ENCODE measurements at places on chromosomes 7 and 10. TPM values are rescaled to one million over a fixed set of nuclear protein-coding genes. Genes with fewer than 3 reads are reported as not detected.

DNA sequence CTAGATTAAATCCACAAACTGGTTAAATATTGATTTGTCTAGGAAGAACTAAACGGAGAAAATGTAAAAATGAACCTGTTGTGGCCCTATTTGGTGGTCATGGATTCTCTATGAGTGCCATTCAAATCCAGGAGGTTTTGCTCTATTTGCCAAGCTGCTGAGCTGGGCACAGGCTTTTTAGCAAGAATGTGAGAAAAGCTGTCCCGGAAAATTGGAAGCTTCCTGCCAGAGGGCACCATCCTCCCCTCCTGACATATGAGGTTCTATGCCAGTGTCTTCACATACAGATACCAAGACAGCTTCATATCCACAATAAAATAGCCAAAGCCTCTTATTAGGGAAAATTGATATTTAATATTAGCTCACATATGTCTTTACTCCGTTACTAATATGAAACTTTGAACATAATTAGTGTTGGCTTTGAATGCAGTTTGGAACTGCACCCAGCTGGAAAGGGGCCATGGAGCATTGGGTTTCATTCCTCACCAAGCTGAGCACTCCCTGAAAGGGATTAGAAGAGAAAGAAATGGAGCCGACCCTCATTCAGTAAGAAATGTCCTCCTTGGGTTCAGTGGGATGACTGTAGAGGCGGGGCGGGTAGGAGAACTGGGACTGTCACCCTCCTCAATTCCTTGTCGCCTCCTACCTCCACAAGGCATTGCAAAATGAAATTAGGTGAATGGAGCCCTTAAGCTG, 47.8 kb downstream of the NRCAM start:
- no peak for DNase-seq

- no peak for DNase-seq
Observed at GRCh38 chr7:158495786-158496185, 91.8 kb downstream of the PTPRN2 start.

DNA sequence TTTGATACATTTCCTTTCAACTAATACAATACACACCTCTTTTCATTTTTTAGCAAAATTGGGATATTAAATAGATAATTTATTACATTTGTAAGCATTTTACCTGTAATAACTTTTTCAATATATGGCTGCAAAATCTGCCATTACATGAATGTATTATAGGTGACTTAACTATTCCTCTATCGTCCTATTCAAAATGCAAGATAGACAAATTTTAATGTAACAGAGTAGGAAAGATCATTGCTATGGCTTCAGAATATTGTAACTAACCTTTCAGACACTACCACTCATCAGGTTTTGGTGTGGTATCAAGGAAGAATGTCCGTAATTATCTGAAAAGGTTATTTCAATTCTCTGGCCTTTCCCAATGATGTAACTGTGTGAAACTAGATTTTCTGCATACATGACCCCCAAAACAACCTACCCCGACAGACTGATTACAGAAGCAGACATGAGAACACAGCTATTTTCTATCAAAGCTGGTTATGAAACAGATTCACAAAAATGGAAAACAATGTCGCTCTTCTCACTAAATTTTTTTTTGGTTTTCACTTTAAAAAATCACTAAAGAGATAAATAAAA, 211.2 kb downstream of the FAM107B start:
- no peak for DNase-seq

The PLPP4 gene
- total RNA-seq: not detected

The MPP7 gene
- total RNA-seq: 8.3 TPM

The CNNM1 gene
- total RNA-seq: 0.02 TPM
